Brain pericyte (primary cell): ENCODE measurements at places on chromosomes 1 and 21.
A peak's percentile ranks its signal among the peaks of the same experiment; 100 is the strongest.

GRCh38 chr1:171292799-171293198 lies 21.2 kb upstream of the FMO4 start:
- DNase-seq: no peak

- peak; percentile 57 for DNase-seq
Observed at GRCh38 chr1:221487781-221488524, 253.9 kb downstream of the DUSP10 start.

DNA sequence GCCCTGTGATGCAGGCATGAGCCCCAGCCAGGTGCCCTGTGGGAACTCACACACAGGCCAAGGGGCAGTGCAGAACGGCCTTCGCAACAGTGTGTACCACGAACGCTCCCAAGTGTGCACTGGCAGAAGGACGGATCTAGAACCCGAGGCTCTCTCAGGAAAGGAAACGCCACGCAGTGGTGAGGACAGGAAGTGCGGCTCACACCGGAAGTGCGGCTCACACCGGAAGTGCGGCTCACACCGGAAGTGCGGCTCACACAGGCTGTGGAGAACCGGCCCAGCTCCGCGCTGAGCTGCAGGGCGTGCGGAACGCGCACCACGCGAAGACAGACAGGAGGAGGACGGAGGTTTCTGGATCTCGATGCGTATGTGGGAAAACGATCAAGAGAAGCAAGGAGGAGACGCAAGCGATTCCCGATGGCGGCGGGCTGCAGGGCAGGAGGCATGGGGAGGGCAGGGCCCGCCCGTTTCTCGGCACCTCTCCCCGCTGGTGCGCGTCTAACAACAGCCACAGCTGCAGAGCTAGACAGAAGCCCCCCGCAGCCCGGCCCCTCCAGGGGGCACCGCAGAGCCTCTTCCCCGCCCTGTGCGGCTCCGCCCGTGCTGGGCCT lies 35.9 kb upstream of the TMEM52 start:
- no peak for DNase-seq

GRCh38 chr1:228013935-228014930 lies 7.4 kb downstream of the WNT3A start:
- no peak for DNase-seq

- no peak for DNase-seq
Observed at GRCh38 chr1:99827970-99828369, 22.2 kb upstream of the AGL start.

- DNase-seq: peak; percentile 89
Observed at GRCh38 chr1:119554183-119554582, 47.2 kb downstream of the HSD3B1 start.

DNA sequence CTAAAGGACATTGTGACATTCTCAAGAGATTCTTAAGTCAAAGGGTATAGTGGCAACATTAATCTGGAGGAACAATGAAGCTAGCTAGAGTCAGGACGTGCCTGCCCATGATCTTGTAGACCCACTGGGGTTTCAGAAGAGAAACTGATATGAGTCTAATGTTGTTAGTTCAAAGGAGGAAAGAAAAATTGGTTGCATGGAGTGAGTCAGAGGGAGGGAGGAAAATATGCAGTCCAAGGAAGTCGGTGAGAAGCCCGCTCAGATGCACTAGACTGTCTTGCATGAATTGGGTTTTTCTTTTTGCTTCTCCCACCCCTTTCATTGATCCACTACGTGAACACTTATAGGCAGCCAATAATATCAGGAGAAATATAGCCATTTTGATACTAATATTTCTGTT lies 53.8 kb upstream of the SYT14 start:
- DNase-seq: no peak

- DNase-seq: no peak
Observed at GRCh38 chr1:216721062-216721461, 2.2 kb downstream of the ESRRG start.

GRCh38 chr1:220527908-220528678 lies at the start of gene MARK1:
Gene MARK1, plus strand, starts transcription at chr1:220528136. Its CDS starts 687 bp downstream, at chr1:220528823.
- no peak for DNase-seq

DNA sequence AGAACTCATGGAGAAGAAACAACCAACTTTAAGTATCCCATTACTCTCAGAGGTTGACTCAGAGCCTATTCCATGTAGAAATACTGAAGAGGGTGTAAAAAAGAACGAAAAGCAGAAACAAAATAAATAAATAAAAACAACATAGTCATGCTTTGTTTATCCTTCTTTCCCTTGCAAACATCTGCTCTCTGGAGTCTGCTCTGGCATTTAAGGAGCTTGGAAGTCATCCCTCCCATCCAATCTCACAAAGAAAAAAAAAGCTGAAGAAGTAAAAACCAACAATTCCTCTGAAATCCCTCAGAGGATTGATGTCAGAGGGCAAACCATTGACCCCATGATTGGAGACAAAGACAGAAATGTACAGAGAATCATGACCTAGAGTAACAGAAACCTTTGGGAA lies 302.6 kb upstream of the GREM2 start:
- no peak for DNase-seq

- no peak for DNase-seq
Observed at GRCh38 chr1:39258146-39258924, 53.8 kb downstream of the MACF1 start.

DNA sequence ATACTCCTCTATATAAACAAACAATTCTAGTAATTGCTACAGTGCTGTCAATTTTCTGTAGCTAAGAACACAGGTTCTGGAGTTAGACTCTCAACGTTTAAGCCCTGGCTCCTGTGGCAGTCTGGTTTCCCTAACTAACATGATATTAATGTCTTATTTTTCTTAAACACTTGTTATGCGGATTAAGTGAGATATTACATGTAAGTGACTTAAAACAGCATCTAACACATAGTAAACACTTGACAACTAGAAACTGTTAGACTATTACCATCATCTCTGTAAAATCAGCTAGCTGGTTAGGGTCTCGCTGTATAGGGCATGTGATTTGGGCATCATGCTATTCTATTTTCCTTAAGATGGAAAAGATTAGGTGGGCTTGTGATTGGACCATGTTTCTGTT lies 2.3 kb downstream of the VANGL1 start:
- no peak for DNase-seq

- DNase-seq: no peak
Observed at GRCh38 chr1:3695326-3696217, 43.3 kb downstream of the TP73 start.

DNA sequence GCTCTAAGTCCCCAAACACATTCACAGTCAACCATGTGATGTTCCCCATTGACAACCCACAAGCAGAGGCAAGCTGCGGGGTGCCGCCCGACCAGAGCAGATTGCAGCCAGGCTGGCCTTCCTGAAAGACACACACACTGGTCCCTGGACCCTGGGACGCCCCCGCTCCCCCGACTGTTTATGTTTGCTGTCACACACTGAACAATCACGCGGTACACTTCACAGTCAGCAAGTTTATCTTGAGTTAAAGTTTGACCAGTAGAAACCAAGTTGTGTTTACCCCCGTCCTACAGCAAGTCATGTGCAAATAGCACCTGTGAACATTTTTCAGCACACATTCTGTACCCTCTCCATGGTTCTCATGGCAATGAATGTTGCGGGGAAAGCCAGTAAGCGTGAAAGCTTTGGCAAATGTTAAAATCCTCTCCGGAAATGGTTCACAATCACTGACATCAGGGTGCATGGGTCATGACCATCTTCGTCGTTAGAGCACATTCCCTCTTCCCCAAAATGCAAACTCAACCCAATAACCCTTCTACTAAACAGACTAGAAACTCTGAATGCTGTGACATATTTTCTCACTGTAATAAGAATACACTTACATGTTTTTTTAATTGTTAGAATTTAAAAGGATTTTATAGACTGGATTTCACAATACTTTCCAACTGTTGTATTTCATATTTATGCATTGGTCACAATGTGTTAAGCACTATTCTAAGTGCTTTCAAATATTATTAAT lies 33.3 kb upstream of the IRF2BP2 start:
- DNase-seq: no peak

DNA sequence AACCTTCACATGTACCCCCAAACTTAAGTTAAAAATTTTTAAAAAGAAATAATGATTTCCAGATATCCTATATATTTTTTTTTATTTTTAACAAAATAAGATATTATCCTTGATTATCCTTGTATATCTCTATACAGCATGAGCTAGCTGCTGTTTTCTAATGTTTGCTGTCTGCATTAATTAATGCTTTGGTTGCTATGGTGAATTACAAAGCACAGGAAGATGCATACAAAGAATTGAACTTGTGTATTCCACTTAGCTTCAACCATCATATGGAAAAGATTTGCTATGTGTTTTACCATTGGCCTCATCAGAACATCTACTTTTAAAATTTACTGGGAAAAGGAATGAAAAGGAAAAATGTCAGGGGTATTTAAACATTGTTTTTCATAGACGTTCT lies 35.4 kb downstream of the VPS45 start:
- no peak for DNase-seq

DNA sequence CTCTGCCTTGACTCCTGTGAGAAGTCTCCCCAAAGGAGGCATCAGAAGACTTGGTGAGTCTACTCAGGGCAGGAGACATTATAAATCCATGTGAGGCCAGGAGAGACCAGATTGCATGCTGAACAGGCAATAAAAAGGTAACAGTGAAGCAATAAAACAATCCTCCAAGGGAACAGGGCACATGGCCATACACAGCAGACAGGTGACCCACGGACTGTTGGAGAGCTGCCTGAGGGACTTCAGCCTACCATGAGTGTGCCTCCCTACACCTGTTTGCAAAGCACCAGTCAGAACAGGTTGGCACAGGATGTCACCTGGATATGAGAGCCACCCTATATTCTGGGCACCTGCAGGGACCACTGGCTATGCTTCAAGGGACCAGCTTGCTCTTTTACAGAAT lies 67.6 kb downstream of the MAB21L3 start:
- DNase-seq: no peak

DNA sequence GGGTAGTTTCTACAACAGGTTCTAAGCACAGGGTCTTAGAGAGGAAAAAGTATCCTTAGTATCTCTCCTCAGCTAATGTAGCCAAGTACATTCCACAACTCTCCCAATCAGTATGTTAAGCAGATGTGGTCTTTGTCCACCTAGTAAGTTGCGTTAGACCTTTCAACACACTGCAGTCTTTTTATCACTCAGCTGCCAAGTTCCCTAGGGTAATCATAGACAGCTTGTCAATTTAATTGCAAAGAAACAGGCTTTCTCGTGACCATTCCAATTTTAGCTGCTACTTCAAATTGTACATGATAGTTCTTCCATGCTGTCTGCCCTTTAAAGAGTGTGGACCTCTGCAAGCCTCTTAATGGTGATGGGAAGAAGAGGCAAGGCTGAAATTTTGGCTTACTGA lies 211.8 kb upstream of the PKN2 start:
- no peak for DNase-seq
